ENCODE measurements at places on chromosomes 3 and 15.

- no peak for DNase-seq
Observed at GRCh38 chr3:11140030-11140712, 14.1 kb upstream of the HRH1 start.

DNA sequence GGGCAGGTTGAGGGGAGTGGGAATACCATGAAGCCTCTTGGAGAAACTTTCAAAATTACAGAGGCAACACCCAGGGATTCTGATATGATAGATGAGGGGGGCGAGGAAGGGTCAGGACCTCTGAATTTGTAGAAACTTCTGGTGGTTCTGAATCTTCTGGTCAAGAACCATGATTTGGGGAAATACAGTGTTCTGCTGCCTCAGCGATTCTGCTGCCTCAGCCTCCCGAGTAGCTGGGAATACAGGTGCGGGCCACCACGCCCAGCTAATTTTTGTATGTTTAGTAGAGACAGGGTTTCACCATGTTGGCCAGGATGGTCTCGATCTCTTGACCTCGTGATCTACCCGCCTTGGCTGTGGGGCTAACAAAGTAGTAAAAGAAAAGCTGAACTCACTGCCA lies 70.4 kb downstream of the MAGEF1 start:
- DNase-seq: no peak

- peak; percentile 16 for DNase-seq
Observed at GRCh38 chr3:66423791-66424190, 77.0 kb downstream of the LRIG1 start.

DNA sequence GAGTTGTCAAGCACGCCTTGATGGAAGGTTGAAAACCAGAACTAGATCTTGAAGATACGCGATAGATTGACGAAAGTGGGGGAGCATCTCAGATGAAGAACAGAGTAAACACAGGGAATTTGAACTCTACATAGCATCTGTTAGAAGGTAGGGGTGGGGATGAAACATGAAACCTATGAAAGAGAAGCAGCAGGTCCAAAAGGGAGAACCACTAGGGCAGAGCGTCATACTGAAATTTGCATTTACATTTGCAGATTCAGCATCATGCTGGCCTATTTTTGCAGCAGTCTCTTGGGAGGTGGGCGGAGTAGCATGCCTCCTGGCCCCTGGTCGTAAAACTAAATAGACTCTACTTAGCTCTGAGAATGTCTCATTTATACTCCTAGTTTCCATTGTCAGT lies 46.1 kb upstream of the RASGRP1 start:
- peak; percentile 62 for DNase-seq

GRCh38 chr15:43190178-43190577 lies 5.0 kb downstream of the CCNDBP1 start:
- DNase-seq: no peak

DNA sequence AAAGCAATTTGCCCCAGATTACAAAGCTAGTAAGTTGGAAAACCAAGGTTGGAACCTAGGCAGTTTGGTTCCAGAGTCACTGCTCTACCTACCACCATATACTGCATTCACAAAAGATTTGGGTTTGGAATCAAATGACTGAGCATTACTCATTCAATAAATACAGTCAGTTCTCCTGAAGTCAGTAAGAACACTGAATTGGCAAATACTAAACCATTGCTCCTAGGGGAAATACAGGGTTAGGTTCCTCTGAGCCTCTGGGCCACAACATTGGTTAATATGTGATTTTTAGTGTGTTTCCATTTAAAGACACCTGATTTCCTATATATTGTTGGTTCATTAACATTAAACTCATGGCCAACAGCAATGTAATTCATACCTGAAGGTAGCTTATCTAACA lies 2.1 kb upstream of the EIF5A2 start:
- DNase-seq: no peak

GRCh38 chr3:128376516-128376915 lies 90.2 kb downstream of the DNAJB8 start:
- DNase-seq: no peak

DNA sequence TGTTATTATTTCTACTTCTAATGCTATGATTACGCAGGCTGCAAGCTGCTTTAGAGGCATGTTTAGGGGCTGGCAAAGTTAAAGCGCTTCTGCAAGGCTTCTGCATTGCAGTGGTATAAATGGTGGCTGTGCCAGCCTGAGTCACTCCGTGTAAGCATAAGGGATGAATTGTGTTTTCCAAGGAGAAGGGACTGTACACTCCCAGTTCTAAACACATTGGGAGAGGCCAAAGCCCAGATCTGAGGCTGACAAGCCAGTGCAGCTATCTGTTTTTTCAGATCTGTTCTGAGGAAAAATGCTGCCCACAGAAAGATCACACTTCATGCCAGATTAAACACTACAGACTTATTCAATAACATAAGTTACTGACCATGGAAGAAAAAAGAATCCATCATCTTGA lies 83.8 kb downstream of the PRICKLE2 start:
- DNase-seq: no peak

DNA sequence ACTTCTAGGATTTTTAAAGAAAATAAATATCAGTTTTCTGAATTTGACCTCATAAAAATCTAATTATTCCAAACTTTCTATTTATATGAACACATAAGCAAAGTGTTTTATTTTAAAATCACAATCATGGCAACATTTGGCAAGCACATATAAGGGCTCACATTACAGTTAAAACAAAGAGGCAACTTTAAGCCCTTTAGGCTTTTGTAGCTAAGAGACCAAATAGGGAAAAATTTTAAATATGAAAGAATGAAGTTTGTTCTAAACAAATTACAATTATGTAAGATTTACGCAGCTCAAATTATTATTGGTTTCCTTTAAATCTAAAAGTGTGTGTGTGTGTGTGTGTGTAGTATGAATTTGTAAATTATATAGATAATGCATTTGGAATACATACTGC lies 267.0 kb downstream of the ZIC4 start:
- DNase-seq: no peak

DNA sequence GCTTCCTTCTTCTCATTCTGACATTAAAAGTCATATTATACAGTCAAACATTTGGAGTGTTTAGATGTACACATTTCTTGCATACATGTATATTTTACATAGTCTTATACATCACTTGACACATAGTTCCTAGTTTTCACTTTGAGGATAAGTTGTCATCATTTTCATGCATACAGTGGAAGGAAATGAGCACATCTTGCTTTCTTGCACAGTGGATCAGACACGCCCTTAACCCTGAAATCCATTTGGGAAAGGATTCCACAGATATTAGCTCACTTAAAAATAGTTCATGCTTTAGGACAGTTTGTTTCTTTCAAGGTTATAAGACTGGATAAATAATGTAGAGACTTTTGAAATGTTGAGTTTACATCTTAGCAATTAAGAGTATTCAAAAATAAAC lies 148.6 kb upstream of the MME start:
- DNase-seq: no peak

GRCh38 chr3:25007974-25008658 lies 419.9 kb upstream of the RARB start:
- DNase-seq: no peak

DNA sequence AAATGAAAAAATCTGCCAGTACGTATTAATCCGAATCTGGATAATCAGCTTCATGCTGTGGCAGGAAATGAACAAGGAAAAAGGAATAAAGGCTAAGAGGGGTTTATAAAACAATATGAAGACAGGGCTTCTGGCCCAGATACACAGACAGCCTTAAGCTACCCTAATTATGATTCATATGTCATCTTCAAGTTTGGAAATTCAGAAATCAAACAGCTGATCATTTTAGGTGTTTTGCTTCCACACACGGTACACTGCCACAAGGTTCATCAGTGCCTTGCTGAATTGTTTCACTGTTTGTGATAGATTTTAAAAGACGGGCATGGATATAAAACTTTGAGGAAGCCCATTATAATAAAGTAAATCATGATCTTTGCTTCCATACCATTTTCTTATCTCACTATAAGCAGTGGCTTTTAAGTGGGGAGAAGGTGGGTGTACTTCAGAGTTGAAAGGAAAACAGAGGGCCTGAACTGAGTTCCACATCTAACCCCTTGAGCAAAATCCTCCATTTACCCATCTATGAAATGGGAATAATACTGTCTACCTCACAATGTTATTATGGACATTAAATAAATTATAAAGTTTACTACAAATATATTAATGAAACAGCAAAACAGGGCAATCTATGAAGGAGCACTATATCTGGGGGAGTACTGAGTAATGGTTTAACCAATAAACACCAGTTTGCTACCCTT lies 15.7 kb downstream of the GTPBP8 start:
- no peak for DNase-seq

- no peak for DNase-seq
Observed at GRCh38 chr3:171066206-171066605, 39.7 kb upstream of the SLC2A2 start.

GRCh38 chr3:185225523-185225922 lies 28.3 kb downstream of the EHHADH start:
- no peak for DNase-seq

GRCh38 chr15:42800731-42801474 lies 64.0 kb upstream of the CDAN1 start:
- DNase-seq: no peak

GRCh38 chr3:171490901-171491300 lies 30.7 kb upstream of the TNIK start:
- DNase-seq: no peak

- peak; percentile 46 for DNase-seq
Observed at GRCh38 chr3:141489203-141489602, 2.4 kb downstream of the RASA2 start.

GRCh38 chr15:98420837-98421236 lies 227.5 kb upstream of the IGF1R start:
- no peak for DNase-seq

DNA sequence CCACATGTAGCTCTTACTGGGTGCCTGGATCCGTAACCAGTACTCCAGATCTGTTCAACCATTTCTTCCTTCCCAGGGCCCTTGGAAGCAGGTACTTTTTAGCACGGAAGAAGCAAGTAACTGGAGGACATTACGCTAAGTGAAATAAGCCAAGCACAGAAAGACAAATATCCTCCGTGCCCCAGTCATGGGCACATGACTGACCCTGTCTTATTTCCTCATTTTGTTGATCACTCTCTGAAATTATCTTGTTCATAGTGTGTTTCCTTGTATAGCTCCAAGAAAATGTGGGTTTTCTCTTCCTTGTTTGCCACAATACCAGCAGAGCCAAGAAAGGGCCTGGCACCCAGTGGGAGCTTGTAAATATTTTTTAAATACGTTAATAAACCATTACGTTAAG lies 32.2 kb upstream of the MTMR14 start:
- DNase-seq: no peak

GRCh38 chr3:141228395-141228794 lies 3.2 kb upstream of the PXYLP1 start:
- no peak for DNase-seq

DNA sequence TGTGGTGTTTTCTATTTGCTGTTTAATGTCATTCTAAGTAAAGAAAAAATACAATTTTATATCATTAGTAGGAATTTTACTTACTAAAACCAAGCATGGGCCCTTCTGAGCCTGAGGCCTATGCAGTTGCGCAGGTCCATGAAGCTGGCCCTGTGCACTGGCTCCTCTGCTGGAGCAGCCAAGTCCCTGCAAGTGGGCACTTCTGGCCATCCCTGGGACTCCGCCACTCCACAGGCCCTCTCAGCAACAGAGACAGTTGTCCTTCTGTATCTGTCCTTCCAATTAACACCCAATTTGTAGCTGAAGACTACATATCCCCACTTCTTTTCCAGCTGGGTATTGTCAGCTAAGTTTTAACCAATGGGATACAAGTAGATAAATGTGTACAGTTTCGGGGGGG lies 49.9 kb upstream of the RYK start:
- no peak for DNase-seq

DNA sequence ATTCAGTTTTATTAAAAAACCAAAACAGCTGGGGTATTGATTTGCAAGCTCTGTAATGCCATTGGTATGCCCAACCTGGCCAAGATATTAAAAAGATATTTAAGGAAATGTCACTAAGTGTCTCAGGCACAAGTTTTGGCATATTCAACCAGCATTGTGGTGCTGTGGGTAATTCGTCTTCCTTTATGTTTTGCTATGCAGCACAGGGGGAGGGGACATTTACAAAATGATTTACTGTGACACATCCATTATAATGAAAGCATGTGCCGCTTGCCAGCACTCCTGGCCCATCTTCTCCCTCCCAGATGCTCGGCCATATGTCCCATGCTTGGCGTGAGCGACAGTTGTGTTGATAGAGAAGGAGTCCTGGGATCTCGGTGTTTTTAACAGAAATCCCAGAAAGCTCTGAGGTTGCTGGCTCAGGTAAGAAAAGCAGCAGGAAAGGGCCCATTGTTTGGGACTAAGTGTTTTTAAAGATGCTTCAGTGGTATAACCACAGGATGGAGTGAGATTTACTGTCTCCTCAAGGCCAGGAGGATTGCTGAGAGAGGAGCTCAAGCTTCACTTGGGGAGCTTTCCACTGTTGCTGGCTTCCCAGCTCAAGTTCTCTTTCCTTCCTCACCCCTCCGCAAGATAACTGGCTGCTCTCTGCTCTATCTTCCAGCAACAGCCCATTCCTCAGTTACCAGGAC lies 158.2 kb upstream of the TSC22D2 start:
- no peak for DNase-seq

- DNase-seq: no peak
Observed at GRCh38 chr15:68450192-68450591, 18.2 kb upstream of the ITGA11 start.

- no peak for DNase-seq
Observed at GRCh38 chr15:77173487-77173886, 102.6 kb upstream of the TSPAN3 start.

DNA sequence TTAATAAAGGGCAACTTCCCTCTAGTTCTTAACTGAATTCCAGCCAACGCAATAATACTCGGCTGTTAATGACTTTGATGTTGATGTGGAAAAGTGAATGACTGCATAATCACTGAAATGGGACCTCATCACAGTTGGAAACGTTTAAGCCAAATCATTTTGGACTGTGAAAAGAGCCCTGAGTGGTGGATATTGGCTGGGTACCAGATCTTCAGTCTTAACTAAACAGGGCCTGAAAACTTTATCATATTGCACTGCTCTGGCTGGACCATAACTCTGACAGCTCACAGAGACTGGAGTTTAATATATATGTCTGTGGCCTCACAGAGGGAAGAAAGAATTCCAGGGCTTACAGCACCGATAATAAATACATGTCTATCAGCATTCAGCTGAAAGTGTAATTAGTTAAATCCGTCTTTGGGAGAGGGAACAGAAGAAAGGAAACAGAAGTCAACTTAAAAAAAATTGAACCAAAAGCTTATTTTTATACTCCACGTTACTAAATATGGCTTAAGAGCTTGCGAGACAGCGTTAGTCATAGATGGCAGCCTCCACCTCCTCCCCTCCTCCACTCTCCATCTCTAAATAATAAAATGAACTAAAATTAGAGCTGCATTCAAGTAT lies 222.3 kb upstream of the CDIN1 start:
- no peak for DNase-seq

All from stimulated activated CD4-positive, alpha-beta T cell treated with anti-CD3 and anti-CD28 coated beads, Interleukin-4, amount 100 ng/mL, for 24 hours (primary cell).